ENCODE measurements at places on chromosomes 6 and 20. TPM values are rescaled to one million over a fixed set of nuclear protein-coding genes. Genes with fewer than 3 reads are reported as not detected.

The SGK2 gene
- 1.9 TPM for polyA plus RNA-seq

The CHRNA4 gene
- polyA plus RNA-seq: not detected

DNA sequence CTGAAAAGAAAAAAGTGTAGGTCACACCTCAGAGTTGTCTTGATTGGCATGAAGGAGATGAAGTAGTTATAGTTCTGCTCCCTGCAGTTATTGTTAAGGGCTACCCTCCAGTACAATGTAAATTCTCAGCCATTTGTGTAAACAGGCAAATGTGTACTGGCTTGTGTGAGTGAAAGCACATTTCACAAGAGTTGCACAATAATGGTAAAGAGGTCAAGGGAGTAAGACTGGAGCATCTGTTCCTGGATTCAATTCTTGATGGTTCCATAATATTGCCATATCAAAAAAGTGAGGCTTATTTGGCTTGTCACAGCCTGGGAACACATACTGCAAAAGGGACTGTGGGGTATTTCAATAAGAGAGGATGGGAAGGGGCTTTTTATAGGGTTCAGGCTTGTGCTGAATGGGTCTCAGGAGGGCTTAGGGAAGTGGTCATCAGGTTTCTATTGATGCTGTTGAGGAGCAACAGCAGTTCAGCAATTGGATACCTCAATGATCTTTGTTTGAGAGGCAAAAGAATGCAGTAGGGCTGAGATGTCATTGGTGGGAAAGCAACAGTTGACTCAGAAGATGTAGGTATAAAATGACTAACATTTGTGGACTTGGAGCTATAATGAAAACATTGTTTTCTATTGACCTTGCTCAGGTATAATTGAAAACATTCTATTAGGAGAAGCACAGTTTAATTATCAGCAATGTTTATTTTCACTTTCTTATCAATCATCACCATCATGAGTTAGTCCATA, 402.6 kb downstream of the BCKDHB start:
- DNase-seq: no peak

DNA sequence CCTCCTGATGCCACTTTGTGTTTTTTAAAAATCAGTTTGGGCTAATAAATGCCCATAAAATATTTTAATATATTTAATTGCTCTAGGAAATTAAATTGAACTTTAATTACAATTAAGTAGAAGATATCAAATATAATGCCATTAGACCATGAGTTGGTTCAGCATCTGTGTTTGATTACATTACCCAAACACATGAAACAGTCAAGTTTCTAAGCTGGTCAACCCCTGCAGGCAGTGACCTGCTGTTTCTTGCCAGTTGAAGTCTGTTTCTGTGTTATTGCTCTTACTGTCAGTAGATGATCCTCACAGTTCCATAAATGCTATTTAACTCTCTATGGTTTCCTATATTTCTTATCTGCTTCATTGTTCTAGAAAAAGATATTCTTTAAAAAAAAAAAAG, 9.7 kb upstream of the TENT5A start:
- no peak for DNase-seq

DNA sequence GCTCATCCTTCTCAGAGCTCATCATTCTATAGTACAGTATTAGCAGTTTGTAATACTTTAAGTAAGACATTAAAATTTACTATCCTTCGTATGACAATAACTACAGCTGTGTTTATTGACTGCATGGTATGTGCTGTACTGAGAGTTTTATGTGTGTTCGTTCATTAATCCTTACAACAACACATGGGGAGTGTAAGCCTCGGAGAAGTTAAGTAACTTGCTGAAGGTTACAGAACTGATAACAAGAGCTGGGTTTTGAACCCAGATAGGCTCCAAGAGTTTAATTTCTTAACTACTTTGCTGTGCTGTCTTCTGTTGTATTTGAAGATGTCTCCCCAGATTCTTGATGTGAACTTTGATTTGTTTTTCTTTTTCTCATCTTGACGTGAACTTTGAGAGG, 23.7 kb downstream of the BRPF3 start:
- DNase-seq: no peak

The ENPP1 gene
- polyA plus RNA-seq: 3.8 TPM

DNA sequence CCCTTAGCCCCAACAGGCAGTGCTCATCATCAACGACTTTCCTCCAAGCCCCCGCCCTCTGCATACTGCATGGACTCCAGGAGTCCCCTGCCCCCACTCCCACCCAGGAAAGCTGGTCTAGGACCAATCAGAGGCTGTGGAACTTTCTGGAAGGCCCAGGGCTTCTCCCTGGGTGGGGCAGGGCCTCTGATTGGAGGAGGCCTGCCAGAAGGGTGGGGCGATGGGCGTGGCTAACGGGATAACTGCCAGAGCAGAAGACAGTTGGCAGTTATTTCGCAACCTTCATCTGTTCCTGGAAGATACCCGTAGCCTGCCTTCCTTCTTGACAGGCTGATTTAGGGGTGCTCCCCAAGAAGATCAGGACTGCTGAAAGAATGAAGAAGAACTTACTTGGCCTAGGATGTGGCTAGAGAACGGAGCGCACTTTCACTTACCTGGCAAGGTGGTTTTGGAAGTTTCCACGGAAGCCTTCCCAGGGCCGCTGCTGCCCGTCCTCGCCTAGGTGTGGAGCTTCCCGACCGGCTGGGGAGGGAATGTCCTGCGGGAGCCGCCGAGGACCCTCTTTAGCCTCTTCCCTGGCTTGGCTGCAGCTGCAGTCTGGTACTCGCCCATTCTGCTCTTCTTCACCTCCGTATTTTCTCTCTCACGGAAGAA, 209.0 kb downstream of the LRFN2 start:
- DNase-seq: no peak

DNA sequence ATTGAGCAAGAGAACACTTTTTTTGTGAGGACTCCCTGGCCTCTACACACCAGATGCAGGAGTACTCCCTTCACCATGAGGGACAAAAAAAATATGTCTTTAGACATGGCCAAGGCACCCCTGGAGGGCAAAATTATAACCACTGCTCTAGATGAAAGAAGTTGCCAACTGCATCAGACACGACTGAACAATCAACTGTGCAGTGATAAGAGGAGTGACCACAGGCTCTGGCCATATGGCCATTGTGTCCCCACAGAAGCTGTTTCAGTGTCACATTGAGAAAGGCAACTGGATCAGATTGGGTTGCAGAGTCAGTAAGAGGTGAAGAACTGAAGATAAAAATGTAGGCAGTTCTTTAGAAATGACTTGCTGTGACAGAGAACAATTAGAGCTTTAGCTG, 85.7 kb downstream of the C6orf118 start:
- DNase-seq: no peak

GRCh38 chr20:20024942-20025341, 7.8 kb downstream of the NAA20 start:
- no peak for DNase-seq

- no peak for DNase-seq
Observed at GRCh38 chr6:77470983-77471382, 7.7 kb upstream of the HTR1B start.

The ACOT13 gene
- polyA plus RNA-seq: 12.0 TPM

The TBX18 gene
- 8.3 TPM for polyA plus RNA-seq

- no peak for DNase-seq
Observed at GRCh38 chr6:90375681-90376439, 79.2 kb upstream of the BACH2 start.
